ENCODE measurements at places on chromosomes 1 and 21.

DNA sequence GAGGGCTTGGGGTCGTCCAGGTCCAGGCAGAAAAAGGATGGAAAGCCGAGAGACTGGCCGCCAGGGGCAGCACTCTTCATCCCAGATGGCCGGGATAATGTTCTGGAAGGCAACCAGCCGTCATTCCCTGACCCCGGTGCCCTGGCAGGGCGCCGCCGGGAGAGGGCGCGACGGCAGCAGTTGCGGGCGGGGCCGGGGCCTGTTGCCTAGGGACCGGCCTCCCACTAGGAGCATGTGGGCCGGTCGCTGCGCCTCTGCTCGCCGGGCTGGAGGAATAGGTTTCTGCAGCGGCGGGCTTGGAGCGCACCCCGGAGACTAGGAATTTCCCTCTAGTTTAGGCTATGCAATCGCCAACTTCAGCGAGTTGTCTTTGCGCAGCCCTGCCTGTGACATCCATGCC is 11.0 kb downstream of the DMRTB1 start:
- DNase-seq: peak; percentile 61

DNA sequence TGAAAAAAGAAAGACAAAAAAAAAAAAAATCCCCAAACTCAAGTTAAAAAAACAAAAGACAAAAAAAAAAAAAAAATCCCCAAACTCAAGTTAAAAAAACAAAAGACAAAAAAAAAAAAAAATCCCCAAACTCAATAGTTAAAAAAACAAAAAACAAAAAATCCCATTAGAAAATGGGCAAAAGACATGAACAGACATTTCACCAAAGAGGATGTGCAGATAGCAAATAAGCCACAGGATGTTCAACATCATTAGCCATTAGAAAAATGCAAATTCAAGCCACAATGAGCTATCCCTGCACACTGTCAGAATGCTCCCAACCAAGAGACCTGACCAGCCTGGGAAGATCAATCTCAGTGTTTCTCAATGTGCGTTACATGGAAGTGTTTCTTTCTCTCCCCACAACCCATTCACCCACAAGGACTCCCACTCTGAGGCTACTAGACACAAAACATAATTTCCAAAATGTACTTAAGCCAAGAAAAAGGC is 33.9 kb downstream of the MRAP start:
- no peak for DNase-seq

DNA sequence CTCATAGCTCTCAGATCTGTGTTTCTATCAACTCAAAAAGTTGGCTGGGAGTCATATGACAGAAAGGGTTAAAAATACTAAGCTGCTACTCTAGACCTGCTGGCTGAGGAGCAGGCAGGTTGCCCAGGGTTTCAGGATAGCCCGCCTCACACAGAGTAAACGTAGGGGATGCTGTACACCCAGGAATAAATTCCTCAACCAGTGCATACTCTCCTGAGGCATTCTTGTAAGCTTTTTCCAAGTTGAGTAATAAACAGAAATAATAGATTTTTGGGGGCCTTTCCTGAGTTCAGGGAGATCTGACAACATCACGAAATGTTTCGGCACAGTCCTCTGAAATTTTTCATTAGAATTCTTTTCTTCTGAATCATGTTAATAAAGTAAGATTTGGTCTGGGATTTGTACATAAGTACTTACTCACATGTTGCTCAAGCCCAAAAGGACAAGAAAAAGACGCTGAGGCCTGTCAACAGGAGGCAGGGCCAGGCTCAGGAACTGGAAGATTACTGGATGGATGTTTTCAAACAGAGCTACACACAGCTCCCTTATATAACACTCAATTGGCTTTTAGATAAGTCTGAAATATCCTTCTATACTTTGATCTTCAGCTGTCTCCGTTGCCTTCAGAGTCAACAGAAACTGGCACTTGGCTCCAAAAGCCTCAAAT is 41.0 kb downstream of the TGFBR3 start:
- DNase-seq: peak; percentile 98

DNA sequence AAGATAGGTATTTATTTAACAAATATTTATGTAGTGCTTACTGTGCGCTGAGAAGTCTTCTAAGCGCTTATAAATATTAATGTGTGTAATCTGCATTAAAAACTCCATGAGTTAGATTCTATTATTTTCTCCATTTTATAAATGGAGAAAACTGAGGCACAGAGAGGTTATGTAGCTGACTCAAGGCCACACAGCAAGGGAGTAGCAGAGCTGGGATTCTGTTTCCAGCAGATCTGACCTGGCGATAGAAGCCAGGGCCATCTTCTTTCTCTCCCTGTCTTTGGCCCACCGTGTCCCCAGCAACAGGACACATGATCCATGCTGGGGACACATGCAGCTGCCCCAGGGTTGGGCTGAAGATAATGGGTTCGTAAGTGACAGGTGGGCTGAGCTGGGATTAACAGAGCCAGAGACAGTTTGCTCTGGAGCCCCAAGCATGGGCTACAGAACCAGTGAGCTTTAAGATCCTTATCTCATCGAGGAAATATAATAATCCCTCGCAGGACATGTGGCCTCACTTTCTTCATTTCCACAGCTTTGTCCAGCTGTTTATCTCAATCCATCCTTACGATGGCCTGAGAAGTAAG is 30.3 kb downstream of the IGSF21 start:
- DNase-seq: no peak

GRCh38 chr1:222009105-222009730 is 267.3 kb upstream of the DUSP10 start:
- DNase-seq: peak; percentile 44

DNA sequence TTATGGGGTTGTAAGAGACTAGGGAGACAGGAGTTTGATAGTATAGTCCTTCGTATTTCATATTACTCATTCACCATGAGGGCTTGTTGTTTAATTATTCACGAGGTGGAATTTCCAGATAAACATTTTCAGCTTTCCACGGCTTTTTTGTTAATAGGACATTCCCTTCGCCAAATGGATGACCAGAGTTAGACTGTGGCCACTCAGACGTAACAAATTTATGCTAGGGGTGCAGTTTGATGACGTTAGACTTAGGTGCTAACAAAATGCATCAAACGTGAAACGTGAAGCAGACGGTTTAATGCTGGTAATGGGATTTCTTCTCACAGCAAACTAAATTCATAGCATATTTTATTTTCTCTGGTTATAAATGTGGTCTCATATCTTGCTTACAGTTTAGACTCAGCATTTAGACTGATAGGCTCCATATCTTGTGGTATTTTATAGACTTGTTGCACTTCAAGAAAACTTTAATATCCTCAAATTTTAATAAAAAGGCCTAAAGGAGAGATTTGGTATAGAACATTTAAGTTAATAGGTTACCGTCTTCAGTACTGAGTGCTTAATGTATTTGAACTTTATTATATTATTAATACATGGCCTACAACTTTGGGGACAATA is 2.3 kb downstream of the DHX9 start:
- peak; percentile 16 for DNase-seq

DNA sequence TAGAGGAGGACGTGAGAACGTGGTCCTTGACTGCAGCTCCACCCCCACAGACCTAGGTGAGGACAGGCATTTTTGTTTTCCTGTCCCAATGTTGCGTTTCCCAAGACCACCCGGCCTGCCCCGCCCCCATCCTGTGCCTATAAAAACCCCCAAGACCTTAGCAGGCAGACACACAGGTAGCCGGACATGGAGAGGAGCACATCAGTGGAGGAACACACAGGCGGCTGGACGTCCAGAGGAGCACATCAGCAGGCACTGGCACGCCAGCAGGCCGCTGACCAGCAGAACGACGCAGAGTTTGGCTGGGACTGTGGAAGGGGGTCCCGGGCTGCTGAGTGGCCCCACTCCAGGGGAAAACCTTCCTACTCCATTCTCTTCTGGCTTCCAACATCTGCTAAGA is 12.7 kb upstream of the HMGCL start:
- no peak for DNase-seq

DNA sequence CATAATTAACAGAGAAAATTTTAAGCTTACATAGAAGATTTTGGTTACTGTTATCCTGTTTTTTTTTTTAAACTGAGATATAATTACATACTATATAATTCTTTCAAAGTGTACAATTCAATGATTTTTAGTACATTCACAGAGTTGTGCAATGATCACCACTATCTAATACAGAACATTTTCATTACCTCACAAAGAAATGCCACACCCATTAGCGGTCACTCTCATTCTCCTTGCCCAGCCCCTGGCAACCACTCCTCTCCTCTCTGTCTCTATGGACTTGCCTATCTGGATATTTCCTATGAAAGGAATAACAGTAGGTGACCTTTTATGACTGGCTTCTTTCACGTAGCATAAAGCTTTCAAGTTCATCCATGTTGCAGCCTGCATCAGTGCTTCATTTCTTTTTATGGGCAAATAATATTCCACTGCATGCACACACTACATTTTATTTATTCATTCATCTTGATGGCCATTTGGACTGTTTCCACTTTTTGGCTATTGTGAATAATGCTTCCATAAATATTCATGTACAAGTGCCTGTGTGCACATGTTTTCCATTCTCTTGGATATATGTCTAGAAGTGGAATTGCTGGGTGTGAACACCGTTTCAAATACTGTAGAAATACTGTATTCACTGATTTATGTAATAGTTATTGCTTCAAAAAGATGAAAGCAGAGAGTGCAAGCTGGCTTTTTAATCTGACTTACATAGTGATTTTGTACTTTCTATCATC is 26.5 kb downstream of the TAF5L start:
- DNase-seq: peak; percentile 55

DNA sequence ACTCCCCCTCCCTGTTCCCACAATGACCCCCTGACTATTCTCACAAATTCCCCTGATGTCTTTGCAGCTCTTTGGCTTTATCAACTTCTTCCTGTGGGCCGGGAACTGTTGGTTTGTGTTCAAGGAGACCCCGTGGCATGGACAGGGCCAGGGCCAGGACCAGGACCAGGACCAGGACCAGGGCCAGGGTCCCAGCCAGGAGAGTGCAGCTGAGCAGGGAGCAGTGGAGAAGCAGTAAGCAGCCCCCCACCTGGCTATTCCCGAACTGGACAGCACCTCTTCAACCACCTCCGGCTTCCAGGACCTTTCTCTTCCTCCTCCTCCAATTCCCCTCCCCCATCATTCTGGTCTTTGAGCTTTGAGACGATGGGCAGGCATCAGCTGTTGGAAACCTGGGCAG is 4.4 kb upstream of the ATXN7L2 start:
- DNase-seq: no peak

DNA sequence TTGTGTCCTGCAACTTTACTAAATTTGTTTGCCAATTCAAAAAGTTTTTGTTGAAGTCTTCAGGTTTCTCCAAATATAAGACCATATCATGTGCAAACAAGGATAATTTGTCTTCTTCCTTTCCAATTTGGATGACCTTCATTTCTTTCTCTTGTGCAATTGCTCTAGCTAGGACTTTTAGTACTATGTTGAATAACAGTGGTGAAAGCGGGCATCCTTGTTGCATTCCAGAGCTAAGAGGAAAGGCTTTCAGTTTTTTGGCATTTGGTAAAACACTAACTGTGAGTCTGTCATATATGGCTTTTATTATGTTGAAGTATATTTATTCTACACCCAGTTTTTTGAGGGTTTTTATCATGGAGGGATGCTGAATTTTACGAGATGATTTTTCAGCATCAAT is 630.0 kb upstream of the ADGRL2 start:
- DNase-seq: no peak

Data from fibroblast of the aortic adventitia (primary cell).